Right ventricle myocardium superior (tissue), 1 donor: ENCODE measurements at places on chromosomes 2 and 18. TPM values are rescaled to one million over a fixed set of nuclear protein-coding genes. Genes with fewer than 3 reads are reported as not detected.

DNA sequence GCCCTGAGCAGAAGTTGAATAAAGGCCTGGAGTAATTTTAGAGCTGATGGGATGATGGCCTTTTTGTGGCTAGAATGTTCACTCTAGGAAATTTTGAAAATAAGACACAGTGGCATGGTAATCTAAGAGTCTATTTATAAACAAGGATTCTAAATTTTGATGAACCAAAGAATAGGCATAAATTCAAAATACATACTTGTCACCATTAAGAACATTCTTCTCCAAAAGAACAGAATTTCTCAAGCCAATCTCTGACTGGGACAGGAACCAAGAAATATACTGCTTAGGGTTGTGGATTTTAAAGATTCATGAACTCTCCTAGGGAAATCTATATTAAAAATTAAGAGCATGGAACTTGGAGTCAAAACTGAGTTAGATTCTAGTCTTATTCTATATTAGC is 98.2 kb upstream of the SETBP1 start:
- DNase-seq: no peak

GRCh38 chr2:120722568-120723421 is 12.9 kb upstream of the GLI2 start:
- no peak for DNase-seq

- no peak for DNase-seq
Observed at GRCh38 chr18:77571743-77572142, 322.1 kb downstream of the GALR1 start.

DNA sequence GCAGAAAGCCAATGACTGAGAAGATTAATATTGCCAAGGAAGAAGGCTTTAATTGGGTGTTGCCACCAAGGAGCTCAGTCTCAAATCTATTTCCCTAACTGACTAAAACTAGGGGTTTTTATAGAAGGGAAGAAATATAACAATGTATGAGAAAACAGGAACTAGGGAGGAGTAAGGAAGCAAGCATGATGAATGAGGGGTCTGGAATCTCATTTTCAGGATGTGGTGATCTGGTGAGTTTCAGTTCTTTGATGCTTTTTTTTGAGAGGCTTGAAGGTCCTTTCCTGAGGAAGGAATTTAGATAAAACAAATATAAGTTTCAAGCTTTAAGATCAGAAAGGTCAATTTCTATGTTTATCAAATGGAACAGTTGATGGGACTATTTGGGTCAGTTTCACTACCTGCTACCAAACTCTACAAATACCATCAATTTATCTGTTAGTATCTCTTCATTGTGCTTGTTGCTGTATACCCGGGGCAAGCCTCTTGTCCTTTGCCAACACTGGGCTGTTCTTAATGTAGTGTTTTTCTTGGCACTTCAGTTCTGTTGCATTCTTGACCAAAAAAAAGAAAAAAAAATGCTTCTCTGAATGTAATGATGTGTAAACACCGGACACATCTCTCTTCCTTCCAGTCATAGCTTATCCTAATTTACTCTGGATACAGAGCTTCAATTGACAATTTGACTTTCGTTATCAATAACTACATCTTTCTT is 357.0 kb downstream of the GALNT13 start:
- DNase-seq: no peak

GRCh38 chr2:217993817-217994463 is 8.9 kb downstream of the TNS1 start:
- peak; percentile 86 for DNase-seq

DNA sequence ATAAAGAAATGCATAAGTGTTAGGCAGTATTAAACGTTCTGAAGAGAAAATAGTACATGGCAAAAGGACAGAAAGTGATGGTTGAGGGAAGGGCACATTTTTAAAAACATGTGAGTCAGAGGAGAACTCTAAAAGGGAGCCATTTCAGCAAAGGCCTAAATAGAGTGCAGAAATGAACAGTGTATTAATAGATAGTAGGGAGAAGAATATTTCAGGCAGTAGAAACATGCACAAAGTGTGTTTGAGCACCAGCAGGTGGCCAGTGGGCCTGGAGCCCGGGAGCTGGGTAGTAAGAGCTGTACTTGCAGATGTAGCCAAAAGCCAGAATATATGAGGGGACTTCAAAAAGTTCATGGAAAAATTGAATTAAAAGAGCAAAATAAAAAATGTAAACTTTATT is 288.1 kb upstream of the FIGN start:
- peak; percentile 71 for DNase-seq

- DNase-seq: peak; percentile 33
Observed at GRCh38 chr2:10283106-10284062, 19.3 kb upstream of the HPCAL1 start.

GRCh38 chr18:3578621-3579020 is 128.6 kb downstream of the TGIF1 start:
- DNase-seq: no peak

DNA sequence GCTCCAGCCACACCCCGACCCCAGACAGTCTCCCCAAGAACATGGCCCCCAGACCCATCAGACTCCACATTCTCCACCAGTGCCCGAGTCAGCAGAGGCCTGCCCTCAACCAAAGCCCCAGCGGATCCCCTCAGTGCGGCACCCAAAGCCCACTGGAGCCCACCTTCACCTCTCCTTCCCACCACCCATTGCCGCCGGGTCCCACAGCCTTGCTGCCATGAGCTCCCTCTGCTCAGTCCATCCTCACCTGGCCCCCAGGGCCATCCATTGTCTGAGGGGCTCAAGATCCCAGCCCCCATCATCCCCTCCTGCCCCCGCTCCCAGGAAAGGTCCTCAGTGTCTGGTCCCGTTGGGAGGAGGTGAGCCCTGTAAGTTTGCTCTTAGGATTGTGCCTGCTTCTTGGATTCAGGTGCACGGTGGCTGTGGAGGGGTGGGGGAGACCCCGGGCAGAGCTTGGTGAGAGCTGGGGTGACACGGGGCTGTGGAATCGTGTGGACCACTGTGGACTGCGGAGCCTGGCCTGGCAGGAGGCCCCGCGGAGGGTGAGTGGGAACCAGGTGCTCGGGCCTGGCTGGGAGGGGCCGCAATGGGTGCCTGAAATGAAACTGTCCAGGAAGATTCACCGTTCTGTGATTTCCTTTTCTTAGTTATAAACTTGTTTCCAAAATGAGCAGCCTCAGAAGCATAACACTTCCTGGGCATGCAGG is 32.7 kb upstream of the GPC1 start:
- DNase-seq: peak; percentile 22

GRCh38 chr2:166335284-166335683 is 40.5 kb downstream of the SCN9A start:
- DNase-seq: no peak

- DNase-seq: no peak
Observed at GRCh38 chr2:30037016-30037415, 109.8 kb upstream of the YPEL5 start.

DNA sequence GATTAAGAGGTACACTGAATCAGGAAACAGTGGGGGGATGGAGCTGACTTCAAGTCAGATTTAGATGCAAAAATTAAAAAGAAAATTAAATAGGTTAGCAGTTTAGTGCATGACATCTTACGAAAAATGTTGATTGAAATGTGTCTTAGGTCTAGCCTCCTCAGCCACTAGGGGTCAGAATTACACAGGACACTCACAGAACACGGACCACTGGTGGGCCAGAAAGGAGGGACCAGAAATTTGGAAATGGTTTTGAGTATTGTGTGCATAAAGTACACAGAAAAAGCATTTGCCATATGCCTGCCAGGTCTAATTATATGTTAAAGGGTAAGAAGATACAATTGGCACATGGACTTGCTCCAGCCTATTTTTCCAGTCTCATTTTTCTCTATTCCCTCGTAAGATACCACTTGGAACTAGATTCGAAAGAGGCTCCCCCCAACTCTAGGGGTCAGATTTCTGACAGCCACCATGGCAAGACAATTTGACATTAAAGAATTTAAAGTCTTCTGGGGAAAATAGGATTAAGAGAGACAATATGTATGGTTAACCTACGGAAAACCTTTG is 550.2 kb upstream of the SETBP1 start:
- DNase-seq: no peak

DNA sequence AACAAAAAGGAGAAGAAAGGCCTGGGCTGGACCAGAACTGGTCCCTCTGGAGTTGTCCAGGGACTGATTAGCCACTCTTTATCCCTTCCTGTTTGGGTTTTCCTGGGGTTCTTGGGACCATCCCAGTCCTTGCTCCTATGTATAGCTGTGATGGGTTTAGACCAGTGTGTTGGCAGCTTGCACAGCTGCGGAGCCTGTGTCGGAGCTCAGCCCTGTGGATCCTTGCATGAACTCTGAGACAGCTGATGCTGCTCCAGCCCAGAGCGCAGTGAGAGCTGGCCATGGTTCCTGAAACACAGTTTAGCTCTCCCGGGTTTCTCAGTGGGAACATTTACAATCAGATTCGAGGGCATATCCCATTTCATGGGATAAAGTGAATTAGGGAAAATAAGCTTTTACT is 16.9 kb downstream of the IMPA2 start:
- DNase-seq: peak; percentile 77

- DNase-seq: no peak
Observed at GRCh38 chr2:27191070-27191829, 20.6 kb upstream of the ATRAID start.

DNA sequence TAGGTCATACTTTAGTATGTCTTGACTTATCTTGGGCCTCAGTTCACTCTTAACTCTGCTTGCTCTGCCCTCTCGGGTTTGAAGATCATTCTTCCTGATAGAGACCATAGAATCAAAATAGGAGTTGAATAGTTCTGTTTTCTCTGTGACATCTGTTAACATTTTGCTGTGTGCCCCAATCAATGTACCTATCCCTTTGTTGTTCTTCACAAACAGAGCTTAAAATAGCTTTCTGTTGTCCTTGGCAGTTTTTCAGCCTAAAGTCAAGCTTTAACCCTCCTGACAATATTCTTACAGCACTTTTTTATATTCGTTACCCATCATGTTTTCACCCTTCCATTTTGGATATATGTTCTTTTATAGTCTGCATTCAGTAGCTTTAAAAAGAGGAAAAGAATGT is 724.5 kb upstream of the FANCL start:
- no peak for DNase-seq

DNA sequence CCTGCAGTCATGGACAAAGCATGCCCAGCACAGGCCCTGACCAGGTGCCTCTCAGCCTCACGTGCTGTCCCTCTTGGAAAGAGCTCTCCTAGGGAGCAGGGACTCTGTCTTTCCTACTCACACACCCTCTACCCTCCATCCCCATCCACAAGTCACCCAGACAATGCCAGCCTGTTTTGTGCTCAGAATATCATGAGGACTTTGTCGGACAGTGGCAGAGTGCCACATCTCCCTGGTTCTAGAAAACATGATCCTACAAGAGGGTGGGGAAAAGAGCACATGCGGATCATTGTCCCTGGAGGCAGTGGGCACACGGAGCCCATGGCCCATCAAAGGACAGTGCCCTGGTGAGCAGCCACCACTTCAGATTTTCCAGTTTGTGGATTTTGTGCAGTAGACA is 3.7 kb upstream of the MAL start:
- no peak for DNase-seq

GRCh38 chr2:121043061-121043826 is 241.8 kb downstream of the TFCP2L1 start:
- no peak for DNase-seq

DNA sequence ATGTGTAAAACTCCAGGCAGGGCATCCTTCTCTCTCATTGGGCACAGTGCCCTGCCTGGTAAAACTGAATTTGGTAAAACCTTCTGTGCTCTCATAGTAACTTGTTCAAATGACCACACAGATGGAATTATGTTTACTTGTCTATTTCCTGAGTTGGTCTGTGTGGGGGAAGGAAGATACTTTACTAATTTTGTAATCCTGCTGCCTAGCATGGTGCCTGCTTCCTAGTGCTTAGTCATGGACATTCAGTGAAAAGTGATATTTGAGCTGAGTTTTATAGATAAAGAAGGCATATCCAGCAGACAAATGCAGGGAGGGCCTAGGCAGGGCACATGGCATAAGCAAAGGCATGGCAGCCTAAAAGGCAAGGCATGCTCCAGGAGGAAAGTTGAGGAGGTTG is 199.4 kb downstream of the FSHR start:
- no peak for DNase-seq

- no peak for DNase-seq
Observed at GRCh38 chr2:58046335-58046584, 346 bp upstream of the VRK2 start.

- no peak for DNase-seq
Observed at GRCh38 chr2:95042472-95043271, 17.2 kb downstream of the MAL start.

DNA sequence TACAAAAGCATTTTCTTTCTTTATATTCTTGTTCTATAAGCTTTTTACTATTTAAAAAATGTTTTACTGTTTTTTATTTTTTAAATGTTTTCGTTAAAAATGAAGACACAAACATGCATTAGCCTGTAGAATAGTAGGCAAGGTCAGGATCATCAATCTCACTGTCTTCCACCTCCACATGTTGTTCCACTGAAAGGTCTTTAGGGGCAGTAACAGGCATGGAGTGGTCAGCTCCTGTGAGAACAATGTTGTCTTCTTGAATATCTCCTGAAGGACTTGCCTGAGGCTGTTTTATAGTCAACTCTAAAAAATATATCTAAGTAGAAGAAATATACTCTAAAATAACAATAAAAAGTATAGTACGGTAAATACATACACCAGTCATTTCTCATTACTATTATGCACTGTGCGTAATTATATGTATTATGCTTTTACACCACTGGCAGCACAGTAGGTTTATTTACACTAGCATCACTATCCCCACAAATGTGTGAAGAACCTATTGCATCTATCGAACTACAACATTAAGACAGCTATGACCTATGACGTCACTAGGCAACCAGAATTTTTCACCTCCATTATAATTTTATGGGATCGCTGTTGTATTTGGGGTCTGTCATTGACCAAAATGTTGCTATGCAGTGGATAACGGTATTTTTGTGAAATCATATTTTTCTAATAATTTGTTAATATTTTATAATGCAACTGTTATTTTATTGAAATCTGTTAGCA is 764.3 kb downstream of the METTL4 start:
- no peak for DNase-seq

DNA sequence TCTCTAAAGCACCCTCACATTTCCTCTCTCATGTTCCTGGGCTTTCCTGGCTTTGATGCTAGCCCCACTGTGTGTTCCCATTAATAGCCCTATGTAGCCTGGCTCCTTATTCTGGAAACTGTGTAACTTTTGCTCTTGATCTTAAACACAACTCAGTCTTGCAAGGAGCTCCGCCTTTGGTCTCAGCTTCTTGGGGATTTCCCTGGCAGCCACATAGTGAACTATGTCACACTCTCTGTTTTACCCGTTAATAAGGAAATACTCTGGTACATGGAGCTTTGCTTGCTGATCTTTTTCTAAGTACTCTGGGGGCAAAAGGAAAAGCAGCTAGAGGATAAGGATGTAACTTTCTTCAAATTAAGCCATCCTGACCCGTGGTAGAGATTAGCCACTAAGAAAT is 259.3 kb downstream of the NEDD4L start:
- DNase-seq: no peak

Gene KIF1A
- 0.65 TPM for total RNA-seq

Gene SMYD1
- 468 TPM for total RNA-seq

Gene FSHR
- total RNA-seq: 0.46 TPM

Gene ERBB4
- total RNA-seq: 11.5 TPM

Gene TXNDC2
- not detected for total RNA-seq

Gene NEURL3
- not detected for total RNA-seq

Gene DPP10
- total RNA-seq: 0.32 TPM

Gene AAMP
- total RNA-seq: 48.4 TPM

Gene CXCR4
- 2.0 TPM for total RNA-seq

Gene MIB1
- 16.5 TPM for total RNA-seq

Gene TOGARAM2
- 42.8 TPM for total RNA-seq

Gene CRYGC
- not detected for total RNA-seq

Gene INPP5D
- total RNA-seq: 4.6 TPM

Gene VSNL1
- total RNA-seq: 10.4 TPM
